ENCODE measurements at places on chromosomes 13 and 19.

GRCh38 chr19:19562665-19563347 is 24.7 kb downstream of the CILP2 start:
- no peak for DNase-seq

GRCh38 chr19:13043285-13043684 is 48.0 kb downstream of the NFIX start:
- DNase-seq: no peak

DNA sequence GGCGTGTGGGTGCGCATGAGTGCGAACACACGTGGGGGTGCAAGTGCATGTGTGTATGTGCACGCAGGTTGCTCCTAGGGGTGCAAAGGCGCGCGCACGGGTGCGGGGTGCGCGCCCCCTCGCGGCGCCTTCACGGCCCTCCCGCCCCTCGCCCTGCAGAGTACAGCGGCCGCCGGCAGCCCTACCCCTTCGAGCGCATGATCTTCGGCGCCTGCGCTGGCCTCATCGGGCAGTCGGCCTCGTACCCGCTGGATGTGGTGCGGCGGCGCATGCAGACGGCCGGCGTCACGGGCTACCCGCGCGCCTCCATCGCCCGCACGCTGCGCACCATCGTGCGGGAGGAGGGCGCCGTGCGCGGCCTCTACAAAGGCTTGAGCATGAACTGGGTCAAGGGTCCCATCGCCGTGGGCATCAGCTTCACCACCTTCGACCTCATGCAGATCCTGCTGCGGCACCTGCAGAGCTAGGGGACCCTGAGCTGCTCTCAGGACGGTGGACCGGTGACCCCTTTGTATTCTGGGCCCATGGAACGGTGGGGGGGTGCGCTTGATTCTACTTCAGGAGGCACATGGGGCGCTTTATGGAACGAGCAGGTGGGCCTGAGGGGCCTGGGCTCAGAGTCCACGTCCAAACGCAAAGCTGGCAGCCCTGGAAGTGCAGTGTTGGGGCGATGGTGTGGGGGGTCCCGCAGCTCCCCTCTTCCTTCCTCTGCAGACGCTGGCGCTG is 27.7 kb downstream of the TMEM161A start:
- DNase-seq: peak; percentile 21

DNA sequence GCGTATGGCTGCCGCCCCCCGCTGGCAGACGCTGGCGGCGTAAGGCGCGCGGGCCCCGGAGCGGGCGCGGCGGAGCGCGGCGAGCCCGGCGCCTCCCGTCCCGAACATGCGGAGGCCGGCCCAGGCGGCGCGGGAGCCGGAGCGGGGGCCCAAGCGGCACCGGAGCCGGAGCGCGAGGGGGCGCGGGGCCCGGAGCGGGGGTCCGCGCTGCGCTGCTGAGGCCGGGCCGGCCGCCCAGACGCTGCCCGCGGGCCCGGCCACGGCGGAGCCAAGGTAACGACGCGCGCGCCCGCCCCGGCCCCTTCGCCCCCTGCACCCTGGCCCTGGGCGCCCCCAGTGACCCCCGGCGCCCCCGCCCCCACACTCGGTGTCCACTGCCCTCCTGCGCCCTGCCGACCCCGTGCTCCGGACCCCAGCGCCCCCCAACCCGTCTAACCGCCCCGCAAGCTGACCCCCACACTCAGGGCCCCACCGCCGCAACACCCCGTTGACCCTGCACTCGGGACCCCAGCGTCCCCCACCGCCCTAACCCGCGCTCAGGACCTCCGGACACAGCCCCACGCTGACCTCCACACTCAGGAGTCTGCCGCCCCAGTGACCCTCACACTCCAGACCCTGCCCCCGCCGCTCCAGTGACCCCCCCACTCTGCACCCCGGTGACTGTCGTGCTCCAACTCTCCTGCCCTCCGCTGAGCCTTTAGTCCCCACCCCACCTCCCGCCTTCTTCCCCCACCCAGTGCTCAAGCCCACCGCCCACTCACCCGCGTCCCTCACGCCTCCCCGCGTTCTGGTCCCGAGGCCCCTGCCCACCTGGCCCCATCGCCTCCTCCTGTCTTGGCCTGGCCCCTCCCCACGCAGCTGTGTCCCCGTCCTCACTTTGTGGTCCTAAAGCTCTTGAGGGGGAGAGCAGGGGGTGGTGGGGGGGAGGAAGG is at the start of gene CSNK1G2:
CSNK1G2 (plus strand) TSS at position 27 of the 932 bp plus-strand sequence. CDS start 28,601 bp downstream, outside the sequence.
- no peak for DNase-seq

DNA sequence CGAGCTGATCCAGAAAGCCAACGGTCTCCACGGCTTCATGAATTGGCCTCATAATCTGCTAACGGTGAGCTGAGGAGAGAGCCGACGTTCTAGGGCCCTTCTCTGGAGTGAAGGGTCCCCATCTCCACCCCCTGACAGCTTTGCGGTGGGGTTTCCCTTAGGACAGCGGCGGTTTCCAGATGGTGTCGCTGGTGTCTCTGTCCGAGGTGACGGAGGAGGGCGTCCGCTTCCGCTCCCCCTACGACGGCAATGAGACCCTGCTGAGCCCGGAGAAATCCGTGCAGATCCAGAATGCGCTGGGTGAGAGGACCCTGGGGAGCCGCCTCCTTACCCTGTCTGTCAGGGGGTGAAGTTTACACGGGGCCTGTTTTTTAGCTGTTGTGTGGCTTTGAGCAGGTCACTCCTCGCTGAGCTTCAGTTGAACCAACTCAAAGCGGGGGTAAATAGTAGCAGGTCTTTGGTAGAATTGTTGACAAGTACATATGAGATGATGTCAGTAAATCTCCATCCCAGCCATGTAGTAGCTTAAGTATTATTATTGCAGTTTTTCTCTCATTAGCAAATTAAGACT is 801 bp downstream of the QTRT1 start:
- DNase-seq: no peak

DNA sequence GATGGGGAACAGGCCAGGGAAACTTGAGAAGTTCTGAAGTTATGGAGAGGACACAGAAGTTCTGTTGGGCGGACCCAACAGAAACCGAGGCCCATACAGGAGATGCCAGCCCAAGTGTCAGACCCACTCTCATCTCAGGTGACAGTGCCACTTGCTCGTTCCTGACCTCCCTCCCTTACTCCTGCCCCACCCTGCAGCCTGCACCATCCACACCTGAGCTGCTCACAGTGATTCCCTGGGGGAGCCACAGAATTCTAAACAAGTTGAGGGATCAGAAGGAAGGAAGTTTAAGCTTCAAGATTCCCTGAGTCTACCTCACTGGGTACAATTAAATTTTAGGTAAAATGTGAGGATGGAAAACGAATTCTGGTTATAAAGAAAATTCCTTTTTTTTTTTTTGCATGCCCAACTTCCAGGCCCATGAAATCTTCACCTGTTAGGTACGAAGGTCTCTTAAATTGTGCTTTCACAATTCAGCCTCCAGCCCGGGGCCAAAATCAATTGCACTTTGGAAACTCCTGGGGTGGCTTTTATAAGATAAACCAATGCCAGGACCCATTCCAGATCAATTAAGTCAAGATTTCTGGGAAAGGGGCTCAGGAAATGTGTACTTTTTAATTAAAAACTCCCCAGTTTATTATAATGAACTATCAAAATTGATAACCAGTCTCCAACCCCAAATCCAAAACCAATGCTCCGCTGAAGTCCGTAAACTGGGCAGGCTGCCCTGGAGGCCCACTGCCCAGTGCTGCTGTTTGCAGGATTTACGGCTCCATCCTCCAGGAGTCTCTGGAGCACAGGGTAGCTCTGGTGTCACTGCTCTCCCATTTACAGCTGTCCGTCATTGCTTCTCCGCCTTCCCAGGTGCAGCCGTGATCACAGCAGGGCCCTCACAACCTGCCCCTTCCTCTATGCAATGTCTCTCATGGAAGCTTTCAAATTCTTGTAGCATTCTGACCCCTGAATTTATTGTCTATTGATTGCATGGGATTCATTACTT is 643.5 kb downstream of the UQCRFS1 start:
- DNase-seq: no peak

GRCh38 chr13:98842070-98842469 is 89.6 kb upstream of the SLC15A1 start:
- DNase-seq: no peak

GRCh38 chr13:51058461-51059167 is 52.5 kb downstream of the C13orf42 start:
- no peak for DNase-seq

- no peak for DNase-seq
Observed at GRCh38 chr19:12938779-12939601, 581 bp downstream of the CALR start.

GRCh38 chr13:107216046-107216755 is 648.3 kb upstream of the ARGLU1 start:
- DNase-seq: no peak

DNA sequence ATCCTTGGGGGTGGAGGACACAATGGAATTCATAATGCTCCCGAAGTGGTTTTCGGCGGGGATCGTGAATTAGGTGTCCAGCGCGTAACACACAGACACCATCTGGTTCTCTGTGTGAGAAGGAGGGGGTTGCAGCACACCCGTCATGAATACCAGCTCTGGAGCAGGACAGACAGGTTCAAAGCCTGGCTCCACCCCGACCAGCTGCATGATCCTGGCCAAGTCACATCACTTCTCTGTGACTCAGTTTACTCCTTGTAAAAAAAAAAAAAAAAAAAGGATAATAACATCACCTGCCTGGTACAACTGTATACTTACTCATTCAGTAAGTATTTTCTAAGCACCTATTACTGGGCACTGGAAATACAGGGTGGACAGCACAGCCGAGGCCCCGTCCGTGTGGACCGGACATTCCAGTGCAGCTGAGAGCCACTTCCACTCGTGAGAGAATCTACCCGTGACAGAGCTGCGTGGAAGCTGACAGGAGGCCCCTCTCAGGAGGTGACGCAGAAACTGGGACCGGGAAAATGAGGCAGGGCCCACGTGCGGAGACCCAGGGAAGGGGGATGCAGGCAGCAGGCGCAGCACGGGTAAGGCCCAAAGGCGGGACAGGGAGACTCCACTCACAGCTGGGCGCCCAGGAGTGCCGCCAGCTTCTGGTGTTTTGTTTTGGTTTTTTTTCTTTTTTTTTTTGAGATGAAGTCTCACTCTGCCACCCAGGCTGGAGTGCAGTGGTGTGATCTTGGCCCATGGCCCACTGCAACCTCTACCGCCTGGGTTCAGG is 12.0 kb downstream of the RDH13 start:
- no peak for DNase-seq

DNA sequence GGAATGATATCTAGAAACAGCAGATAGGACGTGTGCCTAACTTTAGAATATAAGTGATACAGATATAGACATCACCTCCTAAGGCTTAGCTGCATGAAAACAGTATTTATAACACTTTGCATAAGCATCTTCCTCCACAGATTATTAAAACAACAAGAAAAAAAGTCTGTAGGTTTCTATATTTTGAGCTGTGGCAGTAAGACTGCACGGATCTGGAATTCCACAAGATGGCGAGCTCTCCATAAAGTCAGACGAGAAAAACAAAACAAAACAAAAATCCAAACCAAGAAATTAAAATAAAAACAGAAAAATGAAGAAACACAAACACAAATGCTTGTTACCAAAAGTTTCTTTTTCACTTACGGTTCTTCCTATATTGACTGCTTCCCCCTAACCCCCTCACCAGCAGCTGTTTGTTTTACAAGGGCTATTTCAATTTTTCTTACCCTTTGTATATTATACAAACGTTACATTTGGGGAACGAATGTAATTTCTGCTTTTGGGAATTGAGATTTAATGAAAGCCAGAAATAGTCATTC is 285.8 kb downstream of the MYO16 start:
- no peak for DNase-seq

GRCh38 chr13:24700539-24700938 is 20.3 kb downstream of the ATP12A start:
- DNase-seq: no peak

- no peak for DNase-seq
Observed at GRCh38 chr19:3683405-3684053, 16.7 kb downstream of the PIP5K1C start.
